ENCODE measurements at places on chromosomes 3 and 15.
A peak's percentile ranks its signal among the peaks of the same experiment; 100 is the strongest.

DNA sequence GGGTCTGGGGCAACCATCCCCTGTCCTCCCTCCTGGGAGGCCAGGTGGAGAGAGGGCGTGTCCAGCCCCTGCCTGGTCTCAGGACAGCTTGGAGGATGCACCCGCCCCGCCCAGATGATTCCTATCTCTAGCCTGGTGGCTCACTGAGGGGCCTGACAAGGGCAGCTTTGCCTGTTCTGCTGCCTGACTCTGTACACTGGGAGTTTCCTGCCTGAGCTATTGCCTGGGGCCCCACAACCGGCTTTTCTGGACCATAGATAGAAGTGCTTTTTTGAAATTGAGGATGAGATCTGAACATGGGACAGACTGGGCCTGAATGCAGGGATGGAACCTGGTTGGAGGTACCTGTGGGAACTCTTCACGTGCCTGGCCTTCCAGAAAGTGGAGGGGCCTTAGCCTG lies 751 bp upstream of the PLA2G4E start:
- no peak for DNase-seq

DNA sequence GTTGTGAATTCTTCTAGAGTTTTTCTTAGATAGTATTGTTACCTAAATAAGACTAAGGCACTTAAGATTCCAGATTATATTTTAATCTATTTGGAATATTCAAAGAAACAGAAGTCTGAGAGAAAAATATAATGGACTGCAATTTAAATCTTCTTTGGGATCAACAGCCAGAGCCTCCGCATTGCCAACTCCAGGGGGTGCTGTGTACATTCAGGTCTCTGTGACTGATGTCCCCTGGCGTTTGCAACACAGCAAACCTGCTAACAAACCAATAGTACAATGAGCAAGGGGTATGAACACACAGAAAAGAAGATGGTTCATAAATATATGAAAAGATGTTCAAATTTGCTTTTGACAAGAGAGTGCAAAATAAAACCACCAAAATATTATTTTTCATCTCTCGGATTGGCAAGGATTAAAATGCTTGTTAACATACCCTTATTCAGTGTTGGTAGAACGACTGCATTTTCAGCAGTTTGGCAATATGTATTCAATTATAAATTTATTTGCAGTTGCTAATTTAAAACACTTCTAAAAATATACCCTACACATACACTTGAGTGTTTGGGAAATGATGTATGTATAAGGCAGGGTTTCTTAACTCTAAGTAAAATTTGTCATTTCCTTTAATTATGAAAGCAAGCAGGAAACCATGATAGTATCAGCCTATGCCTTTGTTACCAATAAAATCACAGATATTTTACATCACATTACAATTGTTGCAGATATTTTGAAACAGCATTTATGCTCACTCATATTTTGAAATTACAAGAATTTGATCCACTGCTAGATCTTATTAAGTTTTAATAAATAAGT lies 16.1 kb upstream of the TM4SF1 start:
- peak; percentile 19 for DNase-seq

DNA sequence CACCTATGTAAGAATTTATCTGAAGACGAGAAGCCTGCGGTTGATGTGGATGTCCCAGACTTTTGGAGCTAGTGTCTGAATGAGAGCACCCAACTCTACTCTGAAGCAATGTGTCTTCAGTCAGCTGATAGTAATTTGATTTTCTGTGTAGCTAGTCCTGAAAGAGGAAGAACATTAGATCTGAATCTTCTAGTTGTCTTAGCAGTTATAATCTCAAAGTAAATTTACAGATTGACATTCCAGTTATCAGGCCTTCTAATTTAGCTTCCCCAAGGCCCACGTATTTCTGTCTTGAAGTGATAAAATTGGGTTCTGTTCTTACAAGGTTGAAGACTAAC lies 1.5 kb downstream of the TCAIM start:
- peak; percentile 10 for DNase-seq

- DNase-seq: no peak
These were observed 15.0 kb upstream of the ZBED2 start for GRCh38 chr3:111610189-111610588.

DNA sequence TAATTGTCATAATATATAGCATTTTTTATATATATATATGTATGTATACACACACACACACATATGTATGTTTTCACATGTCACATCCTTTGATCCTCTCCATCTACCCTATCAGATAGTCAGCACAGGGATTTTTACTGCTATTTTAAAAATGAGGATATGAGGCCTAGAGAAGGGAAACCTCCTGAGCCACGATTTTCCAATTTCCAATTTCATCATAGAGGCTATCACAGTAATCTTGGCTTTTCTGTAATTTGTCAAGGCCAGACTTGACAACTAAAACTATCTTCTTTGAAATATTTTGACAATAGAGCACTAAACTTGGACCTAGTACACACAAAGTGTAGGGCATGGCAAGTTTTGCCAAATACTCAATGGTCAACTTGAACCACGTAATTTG lies 42.5 kb downstream of the IL1RAP start:
- no peak for DNase-seq

GRCh38 chr15:68277603-68278344 lies at the start of gene FEM1B:
FEM1B (plus strand) TSS chr15:68277745; CDS start chr15:68278418, 673 bp downstream.
- DNase-seq: peak; percentile 98

All from retina (tissue), 1 donor.